ENCODE measurements at places on chromosomes 2 and 18. TPM values are rescaled to one million over a fixed set of nuclear protein-coding genes. Genes with fewer than 3 reads are reported as not detected.
A peak's percentile ranks its signal among the peaks of the same experiment; 100 is the strongest.

DNA sequence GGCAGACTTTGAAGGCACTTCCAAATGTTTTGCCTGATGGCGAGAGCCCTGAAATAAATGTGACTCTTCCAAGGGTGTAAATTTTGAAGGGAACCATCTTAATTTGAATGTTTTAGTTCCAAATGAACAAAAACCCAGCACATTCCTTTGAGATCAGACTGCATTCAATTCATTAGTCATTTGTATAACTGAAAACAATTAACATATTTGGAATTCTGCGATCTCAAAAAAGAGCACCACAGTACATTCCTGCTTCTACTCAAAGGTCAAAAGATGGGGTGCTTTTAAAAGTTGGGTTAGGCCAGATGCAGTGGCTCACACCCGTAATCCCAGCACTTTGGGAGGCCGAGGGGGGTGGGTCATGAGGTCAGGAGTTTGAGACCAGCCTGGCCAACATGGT is 38.2 kb upstream of the CHRNA1 start:
- H3K4me3 ChIP-seq: no peak overlapping the region
- H3K27me3 ChIP-seq: no peaks in the 10 kb centered on the region
- DNase-seq: no peak
- H3K4me1 ChIP-seq: no peaks in the 10 kb centered on the region
- no peak overlapping the region for H3K27ac ChIP-seq
- peaks cover 14% of the 10 kb centered on the region for H3K36me3 ChIP-seq

DNA sequence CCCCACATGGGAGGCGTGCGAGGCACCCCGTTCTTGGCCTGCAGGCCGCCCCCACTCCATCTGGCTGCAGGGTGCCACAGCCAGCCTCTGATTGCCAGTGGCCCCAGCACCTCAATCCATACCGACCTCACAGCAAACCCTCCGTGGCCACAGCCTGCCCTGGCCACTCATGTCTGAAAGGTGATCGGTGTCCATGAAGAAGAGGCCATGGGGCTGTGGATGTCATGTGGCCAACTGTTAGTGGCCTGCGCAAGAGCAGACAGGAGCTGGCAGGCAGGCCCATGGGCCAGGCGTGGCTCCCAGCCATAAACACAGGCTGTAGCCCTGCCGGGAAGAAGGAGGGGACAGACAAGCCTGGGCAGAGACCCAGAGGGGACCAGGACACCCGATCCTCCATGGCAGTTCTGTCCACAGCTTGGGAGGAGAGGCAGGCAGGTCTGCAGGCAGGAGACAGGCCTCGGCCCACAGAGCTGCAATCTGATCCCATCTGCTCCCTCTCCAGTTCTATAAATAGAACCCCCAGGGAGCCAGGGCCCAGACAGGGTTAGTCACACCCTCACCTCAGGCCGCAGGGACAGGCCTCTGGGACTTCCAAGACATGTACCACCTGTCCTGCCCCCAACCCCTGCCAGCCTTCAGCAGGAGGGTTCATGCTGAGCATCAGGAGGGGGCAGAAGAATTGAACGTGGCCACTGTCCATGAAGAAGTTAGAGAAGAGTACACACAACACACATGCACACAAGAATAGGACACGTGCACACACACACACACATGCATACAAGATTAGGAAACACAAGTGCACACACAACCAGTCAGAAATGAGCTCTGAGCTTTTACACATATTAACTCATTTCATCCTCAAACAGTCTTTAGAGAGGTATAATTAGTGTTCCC is 16.9 kb downstream of the STEAP3 start:
- DNase-seq: no peak
- no peaks in the 10 kb centered on the region for H3K36me3 ChIP-seq
- peaks cover 11% of the 10 kb centered on the region for H3K4me1 ChIP-seq
- no peaks in the 10 kb centered on the region for H3K27me3 ChIP-seq

Gene KCNIP3
- 29.9 TPM for total RNA-seq

- no peaks in the 10 kb centered on the region for H3K27me3 ChIP-seq
- H3K4me1 ChIP-seq: peaks cover 13% of the 10 kb centered on the region
- no peak overlapping the region for H3K27ac ChIP-seq
Observed at GRCh38 chr2:17649026-17649425, 104.6 kb downstream of the SMC6 start.

GRCh38 chr2:191611614-191612013 is 66.3 kb upstream of the NABP1 start:
- H3K27ac ChIP-seq: no peak overlapping the region
- H3K27me3 ChIP-seq: no peaks in the 10 kb centered on the region
- H3K4me3 ChIP-seq: no peak overlapping the region
- DNase-seq: no peak
- H3K4me1 ChIP-seq: no peaks in the 10 kb centered on the region
- H3K36me3 ChIP-seq: no peaks in the 10 kb centered on the region

- no peak overlapping the region for H3K4me3 ChIP-seq
- H3K36me3 ChIP-seq: no peaks in the 10 kb centered on the region
- no peak overlapping the region for H3K27ac ChIP-seq
- no peak for DNase-seq
Observed at GRCh38 chr2:134657650-134658250, 61.0 kb downstream of the TMEM163 start.

Gene OTX1
- total RNA-seq: not detected

DNA sequence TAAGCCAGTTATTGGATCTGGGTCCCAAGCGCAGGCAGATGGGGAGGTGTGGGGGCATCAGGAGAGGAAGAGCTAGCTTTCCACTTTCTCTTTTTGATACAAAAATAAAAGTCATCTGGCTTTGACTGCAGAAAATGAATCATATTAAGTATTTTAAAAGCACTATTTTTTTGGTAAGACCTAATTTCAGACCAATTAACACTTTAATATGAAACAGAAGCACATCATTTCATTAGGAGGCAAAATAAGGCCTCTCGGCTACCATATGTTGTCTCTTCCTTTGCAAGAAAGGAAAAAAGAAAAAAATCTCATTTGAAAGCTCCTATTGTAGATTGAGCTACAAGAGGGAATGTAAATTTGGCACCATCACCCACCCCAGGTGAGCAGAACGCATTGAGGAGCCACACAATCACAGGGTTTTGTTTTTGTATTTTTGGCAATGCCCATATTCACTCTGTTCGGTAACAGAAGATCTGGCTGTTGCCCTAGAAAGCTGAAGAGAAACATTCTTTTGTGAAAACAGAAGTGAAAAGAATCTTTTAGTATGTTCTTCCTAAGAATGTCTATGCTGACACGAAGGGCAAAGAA is 390.7 kb upstream of the ETAA1 start:
- no peaks in the 10 kb centered on the region for H3K4me1 ChIP-seq
- no peaks in the 10 kb centered on the region for H3K27me3 ChIP-seq
- H3K36me3 ChIP-seq: no peaks in the 10 kb centered on the region
- DNase-seq: no peak
- H3K4me3 ChIP-seq: no peak overlapping the region
- no peak overlapping the region for H3K27ac ChIP-seq

Gene REEP1
- total RNA-seq: 46.1 TPM

Gene CTAGE1
- not detected for total RNA-seq

DNA sequence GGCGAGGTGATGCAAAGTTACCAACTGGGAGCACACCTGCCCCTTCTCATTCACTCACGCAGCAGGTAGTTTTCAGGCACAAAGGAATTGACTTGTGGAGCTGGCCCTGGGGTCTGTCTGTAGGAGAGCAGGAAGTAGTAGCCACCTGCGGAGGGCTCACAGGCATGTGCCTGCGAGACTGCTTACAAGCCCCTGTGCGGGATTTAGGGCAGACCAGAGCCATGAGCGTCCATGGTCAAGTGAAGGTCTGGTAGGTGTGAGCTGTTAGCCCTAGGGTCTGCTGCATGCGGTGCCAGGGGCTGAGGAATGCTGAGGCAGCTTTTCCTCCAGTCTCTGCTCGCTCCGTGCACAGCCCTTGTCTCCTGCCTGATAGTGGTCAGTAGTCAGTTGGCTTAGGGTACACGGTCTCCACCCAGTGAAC is 18.9 kb downstream of the INPP4A start:
- no peaks in the 10 kb centered on the region for H3K36me3 ChIP-seq
- DNase-seq: no peak
- no peak overlapping the region for H3K4me3 ChIP-seq
- no peaks in the 10 kb centered on the region for H3K27me3 ChIP-seq
- H3K27ac ChIP-seq: peak overlapping the region; percentile 62

- no peak for DNase-seq
- no peaks in the 10 kb centered on the region for H3K36me3 ChIP-seq
- no peak overlapping the region for H3K27ac ChIP-seq
- H3K4me3 ChIP-seq: no peak overlapping the region
- no peaks in the 10 kb centered on the region for H3K4me1 ChIP-seq
- H3K27me3 ChIP-seq: no peaks in the 10 kb centered on the region
Observed at GRCh38 chr2:165239856-165240515, 772 bp downstream of the SCN2A start.

- peaks cover 17% of the 10 kb centered on the region for H3K27me3 ChIP-seq
- DNase-seq: no peak
- H3K4me1 ChIP-seq: peaks cover 9% of the 10 kb centered on the region
- H3K36me3 ChIP-seq: no peaks in the 10 kb centered on the region
Observed at GRCh38 chr2:176636401-176636800, 367.2 kb downstream of the MTX2 start.

DNA sequence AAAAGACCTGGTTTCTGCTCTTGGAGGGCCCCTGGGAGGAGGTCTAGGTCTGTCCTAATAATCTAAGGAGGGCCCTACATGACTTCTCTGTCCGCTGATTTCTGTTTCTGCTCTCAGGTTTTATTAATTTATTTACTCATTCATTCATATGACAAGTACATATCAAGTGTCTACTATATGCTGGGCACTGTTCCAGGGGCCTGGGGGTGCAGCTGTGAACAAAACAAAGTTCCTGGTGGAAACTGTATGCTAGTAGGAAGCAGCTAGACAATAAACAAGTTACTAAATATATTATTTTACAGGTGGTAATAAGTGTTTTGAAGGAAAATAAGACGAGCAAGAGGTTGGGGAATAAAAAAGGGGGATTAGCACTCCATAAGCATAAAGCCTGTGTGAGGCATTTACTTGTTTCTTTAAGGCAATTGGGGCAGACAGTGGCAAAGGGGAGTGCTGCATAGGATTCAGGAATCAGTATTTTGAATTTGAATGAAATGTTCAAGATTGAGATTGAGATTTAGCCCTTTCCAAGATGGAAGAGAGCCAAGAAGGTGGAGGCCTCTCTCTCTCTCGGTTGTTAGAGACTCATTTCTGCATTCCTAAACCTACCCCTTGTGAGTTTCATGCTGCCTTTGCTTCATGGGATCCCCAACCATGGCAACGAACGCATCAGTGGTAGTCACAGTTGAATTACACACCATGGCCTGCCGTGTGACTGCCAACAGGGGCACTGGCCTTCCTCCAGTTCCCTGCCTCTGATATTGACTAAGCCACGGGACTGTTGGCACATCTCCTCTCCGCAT is 28.3 kb downstream of the DRC1 start:
- no peaks in the 10 kb centered on the region for H3K4me1 ChIP-seq
- no peak overlapping the region for H3K27ac ChIP-seq
- DNase-seq: no peak
- H3K4me3 ChIP-seq: no peak overlapping the region

Gene CNRIP1
- 28.2 TPM for total RNA-seq

DNA sequence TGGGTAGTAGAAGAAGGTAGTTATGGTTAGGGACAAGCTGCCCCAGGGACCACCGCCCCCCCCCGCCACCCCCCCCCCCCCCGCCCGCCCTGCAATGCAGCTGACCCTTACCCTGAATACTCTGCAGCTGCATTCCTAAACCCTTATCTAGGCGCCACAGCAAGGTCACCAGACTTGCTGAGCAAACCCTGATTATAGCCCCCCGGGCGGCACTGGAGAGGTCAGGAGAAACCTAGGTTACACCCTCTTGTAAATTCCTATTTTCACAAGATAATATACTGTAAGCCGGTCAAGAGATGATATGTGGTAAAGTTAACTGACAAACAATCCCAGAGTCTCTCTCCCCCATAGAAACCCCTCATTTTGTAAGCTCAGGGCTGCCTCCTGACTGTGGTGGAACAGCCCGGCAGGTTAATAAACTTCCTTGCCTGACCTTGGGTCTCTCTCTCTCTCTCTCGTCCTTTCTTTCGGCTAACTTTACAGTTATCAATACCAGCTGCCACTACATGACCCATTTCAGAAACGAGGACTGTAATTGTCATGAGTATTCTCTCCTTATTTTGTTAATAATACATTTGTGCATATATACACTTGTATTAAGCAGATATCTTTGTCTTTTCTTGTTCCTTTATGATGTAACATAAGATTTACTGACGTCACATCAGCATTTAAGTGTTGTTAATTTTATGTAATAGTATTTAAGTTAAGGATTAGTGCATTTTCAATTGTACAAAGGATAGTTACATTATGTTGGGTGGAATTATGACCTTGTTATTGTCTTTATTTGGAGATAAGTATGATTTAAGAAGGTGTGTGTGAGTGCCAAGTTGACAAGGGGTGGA is 22.8 kb upstream of the SMAD4 start:
- H3K36me3 ChIP-seq: no peaks in the 10 kb centered on the region
- no peak for DNase-seq

- no peak overlapping the region for H3K27ac ChIP-seq
- no peaks in the 10 kb centered on the region for H3K27me3 ChIP-seq
- no peak for DNase-seq
Observed at GRCh38 chr2:12669036-12669435, 47.7 kb upstream of the TRIB2 start.

DNA sequence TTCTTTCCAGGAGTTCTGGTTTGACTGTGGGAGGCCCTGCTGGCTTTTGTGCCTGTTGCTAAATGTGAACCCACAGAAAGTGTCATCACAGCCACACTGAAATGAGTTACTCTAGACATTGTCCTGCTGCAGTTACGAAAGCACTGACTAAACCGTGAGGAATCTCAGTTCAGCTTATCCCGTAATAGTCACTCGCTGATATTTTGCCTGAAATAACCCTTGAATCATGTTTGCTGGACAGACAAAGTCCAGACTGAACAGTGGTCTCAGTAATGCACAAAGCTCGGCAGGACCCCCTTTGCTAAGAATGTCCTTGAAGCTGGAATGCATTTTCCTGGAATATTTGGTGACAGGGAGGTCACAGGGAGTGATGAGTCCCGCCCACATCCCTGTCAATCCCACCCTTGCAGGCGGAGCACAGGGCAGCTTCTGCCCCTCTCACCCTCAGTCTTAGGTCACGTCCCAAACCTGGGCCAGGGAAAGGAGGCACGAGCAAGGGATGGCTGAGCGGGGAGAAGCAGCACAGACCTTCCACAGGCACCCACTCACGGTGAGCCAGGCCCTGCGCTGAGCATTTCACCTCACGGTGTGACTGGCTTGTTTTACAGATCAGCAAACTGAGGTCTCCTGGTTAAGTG is 53.4 kb downstream of the ADI1 start:
- peaks cover 68% of the 10 kb centered on the region for H3K36me3 ChIP-seq
- no peak overlapping the region for H3K4me3 ChIP-seq

GRCh38 chr18:24089515-24090337 is 49.1 kb upstream of the CABYR start:
- H3K27ac ChIP-seq: no peak overlapping the region
- H3K36me3 ChIP-seq: no peaks in the 10 kb centered on the region
- H3K27me3 ChIP-seq: no peaks in the 10 kb centered on the region
- DNase-seq: peak; percentile 7
- peaks cover 7% of the 10 kb centered on the region for H3K4me1 ChIP-seq
- no peak overlapping the region for H3K4me3 ChIP-seq

Gene CFAP65
- total RNA-seq: not detected
